Stimulated activated CD8-positive, alpha-beta memory T cell treated with anti-CD3 and anti-CD28 coated beads, Interleukin-4, amount 100 ng/mL, for 1 hour (primary cell): ENCODE measurements at places on chromosomes 3 and 15.

DNA sequence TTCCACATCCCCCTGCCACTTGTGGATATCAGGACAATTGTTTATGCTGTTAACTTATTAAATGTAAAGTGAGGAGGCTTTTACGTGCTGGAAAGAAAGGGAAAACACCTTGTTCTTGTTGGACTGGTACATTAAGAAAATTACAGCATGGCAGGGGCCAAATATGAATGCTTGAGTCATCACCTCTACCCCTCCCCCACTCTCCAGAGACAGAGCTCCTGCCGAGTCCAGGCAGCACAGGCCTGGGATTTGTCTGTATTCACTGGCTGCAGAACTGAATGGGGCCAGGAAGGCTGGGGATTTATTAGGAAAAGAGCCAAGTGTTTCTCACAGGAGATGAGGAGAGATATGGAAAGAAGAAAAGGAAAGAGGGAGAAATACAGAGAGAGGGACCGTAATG is 308.9 kb downstream of the EPHB1 start:
- DNase-seq: no peak

DNA sequence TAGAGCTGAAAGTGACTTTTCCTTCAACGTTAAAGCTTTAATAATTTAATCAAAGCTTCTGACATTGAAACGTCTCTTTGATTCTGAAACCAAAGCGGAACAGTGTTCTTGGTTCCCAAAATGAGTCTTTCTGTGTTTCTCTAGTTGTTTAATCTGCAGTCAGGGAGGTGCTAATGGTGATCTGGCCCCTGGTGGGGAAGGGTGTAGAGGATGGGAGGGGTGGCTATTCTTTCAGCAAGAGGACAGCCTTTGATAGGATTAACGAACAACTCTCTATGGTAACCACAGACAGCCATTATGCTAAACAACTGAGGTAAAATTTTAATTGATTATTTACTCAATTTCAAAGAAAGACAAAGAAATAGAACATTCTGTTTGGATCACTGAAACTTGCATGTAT is 79.9 kb upstream of the CADPS start:
- DNase-seq: no peak

DNA sequence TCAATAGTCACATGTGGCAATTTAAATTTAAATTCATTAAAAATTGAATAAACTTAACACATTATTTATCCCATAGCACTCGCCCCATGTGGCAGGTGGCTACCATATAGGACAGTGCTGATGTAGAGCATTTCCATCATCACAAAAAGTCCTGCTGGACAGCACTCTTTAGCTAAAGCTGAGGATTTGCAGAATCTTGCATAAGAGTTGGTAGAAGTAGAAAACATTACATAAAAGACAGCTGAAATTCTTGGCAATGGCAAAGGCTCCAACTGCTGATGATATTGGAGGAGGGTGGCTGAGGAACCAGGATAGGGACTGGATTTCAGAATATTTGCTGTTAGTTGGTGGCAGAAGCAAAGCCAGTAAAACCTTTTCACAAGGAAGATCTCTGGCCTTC is 230.7 kb upstream of the SATB1 start:
- DNase-seq: no peak

GRCh38 chr3:9293076-9293475 is 43.6 kb upstream of the SRGAP3 start:
- DNase-seq: no peak

DNA sequence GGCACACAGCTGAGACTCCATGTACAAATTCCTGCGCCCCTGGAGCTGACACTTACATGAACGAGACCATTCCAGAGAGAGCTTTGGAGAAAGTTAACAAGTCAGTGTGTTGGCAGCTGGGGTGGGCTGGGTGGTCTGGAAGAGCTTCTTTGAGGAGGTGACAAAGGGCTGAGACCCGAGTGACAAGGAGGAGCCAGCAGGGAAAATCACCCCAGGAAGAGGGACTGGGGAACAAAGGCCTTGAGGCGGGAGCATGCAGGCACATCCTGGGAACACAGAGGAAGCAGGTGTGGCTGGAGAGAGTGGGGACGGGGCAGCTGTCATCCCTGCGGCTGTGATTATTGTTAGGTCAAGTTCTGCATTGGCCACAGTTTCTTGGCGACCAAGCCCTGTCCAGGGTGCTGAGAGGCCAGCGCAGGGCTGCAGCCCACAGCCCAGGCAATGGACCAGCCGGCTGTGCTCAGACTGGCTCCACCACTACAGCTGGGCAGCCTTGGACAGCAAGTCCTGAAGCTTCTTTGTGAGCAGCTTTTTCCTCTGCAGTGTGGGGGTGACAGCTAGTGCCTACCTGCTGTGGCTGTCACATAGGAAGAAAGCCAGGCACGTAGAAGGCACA is 34.2 kb upstream of the PRR23E start:
- no peak for DNase-seq

GRCh38 chr15:89837830-89838178 is 23.2 kb upstream of the ANPEP start:
- DNase-seq: no peak

DNA sequence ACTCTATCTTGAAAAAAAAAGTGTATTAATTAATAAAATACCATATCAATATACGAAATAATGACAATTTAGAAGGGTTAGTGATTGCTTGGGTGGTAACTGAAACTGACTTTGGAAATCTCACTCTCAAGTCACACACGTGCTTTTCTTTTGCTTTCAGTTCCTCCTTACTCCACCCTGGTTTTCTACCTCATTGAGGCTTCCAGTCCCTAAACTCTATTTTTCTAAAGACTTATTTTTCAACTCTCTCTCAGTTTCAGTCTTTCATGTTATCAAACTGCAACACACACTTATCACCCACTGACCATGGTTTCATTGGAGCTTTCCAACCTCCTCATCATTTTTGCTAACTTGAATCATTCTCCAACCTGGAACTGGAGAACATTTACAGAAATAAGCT is 23.5 kb downstream of the IL12A start:
- no peak for DNase-seq

GRCh38 chr3:31960793-31961431 is 20.1 kb downstream of the OSBPL10 start:
- no peak for DNase-seq
